ENCODE measurements at places on chromosomes 2 and 18.
A peak's percentile ranks its signal among the peaks of the same experiment; 100 is the strongest.

GRCh38 chr2:85744741-85745601 lies 8.8 kb upstream of the ATOH8 start:
- peak; percentile 60 for DNase-seq

GRCh38 chr2:173734797-173735196 lies 230.4 kb downstream of the SP3 start:
- DNase-seq: no peak

- DNase-seq: no peak
Observed at GRCh38 chr2:235848946-235849345, 319.2 kb downstream of the GBX2 start.

DNA sequence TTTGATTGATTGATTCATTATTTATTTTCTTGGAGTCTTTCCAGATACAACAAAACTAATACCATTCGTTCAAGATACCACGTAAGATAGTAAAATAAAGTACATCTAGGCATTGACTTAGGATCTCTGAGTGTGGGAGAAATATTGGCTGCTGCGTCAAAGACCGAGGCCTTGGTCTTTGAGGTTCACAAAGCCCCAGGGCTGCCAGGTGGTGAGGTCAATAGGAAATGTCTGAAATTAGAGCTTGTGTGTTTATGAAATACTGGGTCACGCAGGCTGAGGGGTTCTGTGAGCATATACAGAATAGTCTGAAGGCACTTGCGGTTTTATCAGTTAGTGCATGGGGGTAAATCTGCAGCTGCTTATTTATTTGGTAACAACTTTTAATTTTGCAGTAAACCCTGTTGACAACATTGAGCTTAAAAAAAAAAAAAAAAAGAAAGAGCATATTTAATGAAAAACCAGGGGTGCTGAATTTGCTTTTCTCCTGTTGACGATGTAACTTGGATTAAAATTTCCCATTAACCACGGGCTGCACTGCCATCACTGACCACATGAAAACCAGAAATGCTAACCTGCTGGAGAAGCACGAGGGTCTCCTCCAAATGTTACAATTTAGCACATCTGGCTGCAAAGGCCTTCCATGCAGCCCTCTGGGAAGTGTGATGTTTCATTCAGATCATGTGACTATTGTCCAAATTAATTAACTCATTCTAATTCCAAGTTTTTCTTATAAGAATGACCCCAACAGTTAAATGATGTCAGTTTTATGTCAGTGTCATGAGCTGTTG lies 27.1 kb upstream of the SERPINB12 start:
- DNase-seq: no peak

- DNase-seq: no peak
Observed at GRCh38 chr2:234670052-234670451, 173.2 kb upstream of the ARL4C start.

- no peak for DNase-seq
Observed at GRCh38 chr2:28319118-28320008, 73.3 kb upstream of the FOSL2 start.

- no peak for DNase-seq
Observed at GRCh38 chr2:129010262-129010661, 691.6 kb upstream of the HS6ST1 start.

DNA sequence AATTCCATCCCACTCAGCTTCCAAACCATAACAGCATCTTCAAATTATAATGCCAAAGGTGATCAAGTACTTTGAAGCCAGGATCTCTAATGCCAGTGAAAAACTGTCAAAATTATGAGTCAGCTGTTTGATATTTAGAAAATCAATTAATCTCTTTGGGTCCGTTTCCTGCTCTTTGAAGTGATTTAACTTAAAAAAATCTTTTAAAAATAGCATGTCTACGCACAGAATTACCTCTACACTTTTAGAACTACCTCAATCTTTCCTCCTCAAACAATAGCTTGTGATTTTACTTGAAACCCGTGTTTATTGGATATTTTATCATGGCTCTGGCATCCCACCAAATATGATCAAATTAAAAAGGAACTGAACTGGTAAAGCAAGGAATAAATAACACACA lies 31.3 kb upstream of the TANK start:
- DNase-seq: no peak

All from urinary bladder (tissue), 4 donors.